Activated CD4-positive, alpha-beta T cell treated with anti-CD3 and anti-CD28 coated beads, Interleukin-2, amount 10 ng/mL, durations not matched to agents 7 days and 5 days (primary cell): ENCODE measurements at places on chromosomes 5 and 9.

GRCh38 chr5:107247427-107247826 lies 423.3 kb downstream of the EFNA5 start:
- H3K27ac ChIP-seq, result no peak overlapping the region
- no peaks in the 10 kb centered on the region for H3K4me1 ChIP-seq
- no peaks in the 10 kb centered on the region for H3K36me3 ChIP-seq
- DNase-seq, result no peak

DNA sequence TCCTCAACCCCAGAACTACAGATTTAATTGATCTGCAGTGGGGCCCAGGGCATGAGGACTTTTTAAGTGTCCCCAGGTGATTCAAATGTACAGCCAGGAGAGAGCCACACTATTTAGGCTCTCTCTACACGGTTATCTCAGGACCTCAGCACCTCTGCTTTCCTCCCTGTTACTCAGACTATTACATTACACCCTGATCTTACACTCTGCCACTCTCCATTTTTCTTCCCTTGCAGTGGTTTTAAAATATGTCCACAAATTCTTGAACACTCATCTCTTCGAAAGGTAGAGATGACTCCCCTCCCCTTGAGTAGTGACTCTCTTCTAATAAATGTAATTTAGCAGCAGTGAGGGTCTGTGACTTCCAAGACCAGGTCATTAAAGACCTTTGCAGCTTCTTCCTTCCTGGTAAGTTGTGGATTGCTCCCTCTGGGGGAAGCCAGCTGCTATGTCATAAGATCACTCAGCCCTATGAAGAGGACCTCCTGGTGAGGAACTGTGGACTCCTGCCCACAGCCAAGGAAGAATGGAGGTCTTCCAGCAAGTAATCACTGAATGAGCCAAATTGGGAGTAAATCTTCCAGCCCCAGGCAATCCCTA lies 87.5 kb upstream of the SSBP2 start:
- no peaks in the 10 kb centered on the region for H3K36me3 ChIP-seq
- peaks cover 9% of the 10 kb centered on the region for H3K4me1 ChIP-seq
- peak; percentile 36 for DNase-seq
- no peaks in the 10 kb centered on the region for H3K27me3 ChIP-seq
- H3K4me3 ChIP-seq, result no peak overlapping the region

- no peak for DNase-seq
- H3K27ac ChIP-seq, result no peak overlapping the region
- no peak overlapping the region for H3K4me3 ChIP-seq
Measured at GRCh38 chr5:11449217-11449616, 455.0 kb downstream of the CTNND2 start.

GRCh38 chr9:38194870-38195269 lies 125.8 kb upstream of the SHB start:
- H3K27me3 ChIP-seq, result no peaks in the 10 kb centered on the region
- H3K4me3 ChIP-seq, result no peak overlapping the region
- no peaks in the 10 kb centered on the region for H3K36me3 ChIP-seq
- no peak for DNase-seq
- no peaks in the 10 kb centered on the region for H3K4me1 ChIP-seq

DNA sequence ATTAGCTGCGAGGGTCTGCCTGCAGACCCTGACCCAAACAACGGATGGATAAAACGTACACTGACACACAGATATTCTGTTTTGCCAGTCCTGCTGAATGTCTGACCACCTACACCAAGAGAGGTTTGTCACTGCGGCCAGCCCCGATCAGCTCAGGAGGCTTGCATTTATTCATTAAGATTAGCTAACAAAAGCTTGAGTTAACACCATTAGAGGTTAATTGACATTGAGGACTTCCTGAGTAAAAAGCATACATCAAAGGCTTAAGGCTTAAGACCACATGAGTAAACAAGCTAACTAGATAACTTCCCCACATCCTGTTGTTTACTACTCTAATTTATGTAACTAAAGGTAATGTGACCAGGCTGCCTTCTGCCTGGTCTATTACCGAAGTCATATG lies 198.1 kb upstream of the TRPC7 start:
- no peak overlapping the region for H3K27ac ChIP-seq
- no peaks in the 10 kb centered on the region for H3K4me1 ChIP-seq
- no peaks in the 10 kb centered on the region for H3K27me3 ChIP-seq
- H3K4me3 ChIP-seq, result no peak overlapping the region

GRCh38 chr5:102815084-102815483 lies 60.0 kb downstream of the PAM start:
- H3K27ac ChIP-seq, result no peak overlapping the region
- no peaks in the 10 kb centered on the region for H3K36me3 ChIP-seq
- H3K4me3 ChIP-seq, result no peak overlapping the region
- peaks cover 15% of the 10 kb centered on the region for H3K4me1 ChIP-seq
- H3K27me3 ChIP-seq, result no peaks in the 10 kb centered on the region

DNA sequence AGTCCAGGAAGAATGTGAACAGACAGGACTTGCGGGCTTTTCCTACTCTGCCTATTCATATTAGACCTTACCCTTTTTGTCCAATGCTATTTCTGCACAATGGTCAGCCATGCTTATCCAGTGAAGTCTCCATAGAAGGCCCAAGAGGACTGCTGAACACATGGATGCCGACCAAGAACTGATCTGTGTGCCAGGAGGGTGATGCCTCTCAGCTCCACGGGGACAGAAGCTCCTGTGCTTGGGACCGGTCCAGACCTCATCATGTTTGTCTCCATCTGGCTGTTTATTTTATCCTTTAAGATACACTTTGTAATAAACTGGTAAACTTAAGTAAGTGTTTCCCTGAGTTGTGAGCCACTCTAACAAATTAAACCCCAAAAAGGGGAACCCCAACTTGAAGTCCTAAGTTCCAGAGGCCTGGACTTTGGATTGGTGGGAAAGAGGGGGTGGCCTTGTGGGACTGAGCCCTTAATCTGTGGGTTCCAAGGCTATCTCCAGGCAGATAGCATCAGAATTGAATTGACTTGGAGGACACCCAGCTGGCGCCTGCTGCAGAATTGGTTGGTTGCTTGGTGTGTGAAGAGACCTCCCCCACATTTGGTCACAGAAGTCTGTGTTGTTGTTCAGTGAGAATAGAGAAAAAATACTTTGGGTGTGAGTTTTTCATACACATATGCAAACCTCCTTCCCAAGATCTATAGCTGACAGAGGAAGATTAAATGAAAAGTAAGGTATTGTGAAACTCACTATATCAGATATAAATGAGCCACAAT lies 57.9 kb upstream of the ANKH start:
- no peaks in the 10 kb centered on the region for H3K27me3 ChIP-seq
- H3K27ac ChIP-seq, result no peak overlapping the region
- H3K36me3 ChIP-seq, result no peaks in the 10 kb centered on the region
- no peak overlapping the region for H3K4me3 ChIP-seq
- DNase-seq, result no peak

DNA sequence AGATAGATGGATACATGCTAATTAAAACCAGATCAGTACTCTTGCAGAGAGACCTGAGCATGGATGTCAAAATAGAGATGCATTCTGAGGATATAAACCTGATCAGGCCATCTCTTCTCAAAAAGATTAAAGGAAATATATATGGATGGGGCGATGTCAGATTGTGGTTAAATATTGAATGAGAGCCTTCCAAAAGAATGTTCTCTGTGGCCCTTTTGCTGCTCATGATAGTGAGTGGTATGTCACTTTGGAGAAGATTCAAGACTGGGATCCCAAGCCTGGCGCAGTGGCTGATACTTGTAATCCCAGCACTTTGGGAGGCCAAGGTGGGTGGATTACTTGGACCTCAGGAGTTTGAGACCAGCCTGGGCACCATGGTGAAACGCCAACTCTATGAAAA lies 20.5 kb downstream of the ZNF131 start:
- peaks cover 42% of the 10 kb centered on the region for H3K4me1 ChIP-seq
- H3K4me3 ChIP-seq, result no peak overlapping the region
- H3K27ac ChIP-seq, result no peak overlapping the region
- no peaks in the 10 kb centered on the region for H3K27me3 ChIP-seq

DNA sequence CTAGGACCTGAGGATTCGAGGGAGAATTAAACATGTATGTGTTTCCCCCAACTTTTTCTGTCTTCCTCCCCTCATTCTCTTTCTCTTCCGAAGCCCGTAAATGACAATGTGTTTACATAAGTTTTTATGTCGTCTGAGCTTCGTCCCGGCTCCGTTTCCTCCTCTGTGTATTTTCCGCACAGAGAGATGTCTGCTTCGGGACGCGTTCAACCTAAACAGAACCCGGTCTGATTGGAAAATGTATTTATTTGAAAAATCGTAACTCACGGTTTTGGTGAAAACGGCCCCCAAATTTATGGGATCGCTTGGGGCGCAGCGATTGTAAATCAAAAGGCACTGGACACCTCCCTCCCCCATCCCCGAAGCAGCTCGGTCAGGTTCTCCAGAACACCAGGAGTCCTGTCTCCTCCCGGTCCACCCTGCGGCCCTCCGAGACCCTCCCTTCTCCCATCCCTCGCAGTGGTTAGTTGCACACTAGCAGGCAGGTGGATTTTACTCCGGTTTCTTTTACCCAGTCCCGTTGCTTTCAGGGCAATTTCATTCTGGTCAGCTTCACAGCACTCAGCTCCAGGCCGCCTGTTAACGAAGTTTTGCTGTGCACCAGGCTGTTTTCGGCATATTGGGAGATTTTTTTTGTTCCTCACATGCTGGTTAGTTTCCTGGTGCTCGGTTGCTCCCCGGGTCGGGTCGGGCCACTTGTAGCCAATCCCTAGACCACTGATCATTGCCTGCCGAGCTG lies 5.8 kb upstream of the HAND1 start:
- no peak overlapping the region for H3K4me3 ChIP-seq
- peaks cover 90% of the 10 kb centered on the region for H3K27me3 ChIP-seq
- peak overlapping the region; percentile 54 for H3K27ac ChIP-seq

DNA sequence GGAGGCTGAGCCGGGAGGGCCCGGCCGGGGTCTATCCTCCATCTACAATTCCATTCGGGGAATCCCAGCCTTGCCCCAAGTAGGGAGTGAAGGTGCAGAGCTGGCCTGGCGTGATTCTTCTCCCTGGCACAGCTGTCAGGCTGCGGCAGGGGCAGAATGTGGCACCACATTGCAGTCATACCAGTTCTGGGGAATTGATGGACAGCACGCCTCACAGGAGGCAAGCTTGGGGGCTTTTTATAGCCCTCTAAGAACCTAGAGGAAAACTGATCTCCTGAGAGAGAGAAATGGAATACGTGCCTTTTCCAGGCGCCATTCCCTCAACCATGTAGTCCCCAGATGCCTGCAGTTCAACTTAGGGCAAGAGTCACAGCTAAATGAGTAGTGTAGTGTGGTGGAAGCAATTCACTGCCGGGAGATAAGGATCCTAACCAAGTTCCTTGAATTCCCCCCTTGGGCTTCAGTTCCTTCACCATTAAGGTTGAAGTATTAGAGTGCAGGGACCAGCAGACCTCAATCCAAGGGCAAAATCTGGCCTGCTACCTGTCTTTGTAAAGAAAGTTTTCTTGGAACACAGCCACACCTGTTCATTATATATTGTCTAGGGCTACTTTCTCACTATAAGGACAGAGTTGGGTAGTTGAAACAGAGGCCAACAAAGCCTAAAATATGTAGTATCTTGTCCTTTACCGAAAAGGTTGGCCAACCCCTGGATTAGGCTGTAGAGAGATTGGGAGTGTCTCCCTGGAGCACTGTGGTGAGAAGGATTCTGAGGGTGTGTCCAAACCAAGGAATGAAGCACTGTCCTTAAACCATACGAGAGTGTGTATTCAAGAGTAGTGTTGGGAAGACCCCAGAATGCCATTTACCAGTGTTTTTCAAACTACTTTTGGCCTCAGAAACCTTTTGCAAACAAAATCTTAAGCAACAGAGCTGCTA lies 10.6 kb downstream of the AFAP1L1 start:
- H3K4me1 ChIP-seq, result no peaks in the 10 kb centered on the region
- no peaks in the 10 kb centered on the region for H3K36me3 ChIP-seq
- no peak for DNase-seq
- H3K27ac ChIP-seq, result no peak overlapping the region
- H3K27me3 ChIP-seq, result peaks cover 13% of the 10 kb centered on the region
- H3K4me3 ChIP-seq, result no peak overlapping the region

GRCh38 chr5:141149812-141150211 lies at the start of gene PCDHB6:
TSS of gene PCDHB6 (plus strand) at chr5:141150057. CDS start at chr5:141150258, 201 bp downstream.
- H3K4me3 ChIP-seq, result peak within 1 kb of the TSS; percentile 35
- H3K27ac ChIP-seq, result no peak within 1 kb of the TSS
- DNase-seq, result no peak
- peaks cover 3% of the 10 kb centered on the region for H3K4me1 ChIP-seq
- H3K27me3 ChIP-seq, result peaks cover 16% of the 10 kb centered on the region
- peaks cover 4% of the 10 kb centered on the region for H3K36me3 ChIP-seq

DNA sequence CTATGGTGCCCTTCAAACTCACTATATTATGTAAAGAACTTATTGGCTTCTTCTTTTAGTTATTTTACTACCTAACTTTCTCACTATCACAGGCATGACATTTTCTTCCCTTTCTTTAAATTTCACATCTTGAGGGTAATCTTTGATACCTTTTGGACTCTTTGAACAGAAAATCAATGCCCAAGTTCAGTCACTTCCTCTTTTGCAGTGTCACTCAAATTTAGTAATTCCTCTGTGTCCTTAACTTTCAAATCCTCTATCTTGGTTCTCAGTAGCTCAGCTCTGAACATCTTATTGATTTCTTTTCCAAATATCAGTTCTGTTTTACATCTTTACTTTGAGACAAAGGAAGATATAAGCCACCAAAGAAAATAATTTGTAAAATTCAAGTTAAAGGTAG lies 25.5 kb downstream of the CNTLN start:
- H3K27me3 ChIP-seq, result no peaks in the 10 kb centered on the region
- no peaks in the 10 kb centered on the region for H3K36me3 ChIP-seq
- no peak overlapping the region for H3K4me3 ChIP-seq
- H3K4me1 ChIP-seq, result no peaks in the 10 kb centered on the region
- H3K27ac ChIP-seq, result no peak overlapping the region
- DNase-seq, result no peak
